ENCODE measurements at places on chromosomes 4 and X.

DNA sequence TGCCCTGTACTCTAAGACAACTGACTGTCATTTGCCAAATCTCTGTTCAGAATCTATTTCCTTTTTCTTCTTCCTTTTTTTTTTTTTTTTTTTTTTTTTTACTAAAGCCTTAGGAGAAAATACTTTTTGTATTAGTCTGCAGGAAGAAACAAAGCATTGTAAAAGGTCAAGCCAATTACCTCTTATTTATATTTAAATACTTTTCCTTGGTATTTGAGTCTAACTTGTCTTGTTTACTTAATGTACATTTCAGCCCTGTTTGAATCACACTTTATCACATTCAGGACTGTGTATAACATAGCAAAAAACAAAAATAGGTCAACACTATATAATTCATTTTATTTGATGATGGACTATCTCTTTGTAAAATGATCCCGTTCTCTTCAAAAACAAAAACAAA lies 262.2 kb downstream of the RPA4 start:
- no peak for DNase-seq

DNA sequence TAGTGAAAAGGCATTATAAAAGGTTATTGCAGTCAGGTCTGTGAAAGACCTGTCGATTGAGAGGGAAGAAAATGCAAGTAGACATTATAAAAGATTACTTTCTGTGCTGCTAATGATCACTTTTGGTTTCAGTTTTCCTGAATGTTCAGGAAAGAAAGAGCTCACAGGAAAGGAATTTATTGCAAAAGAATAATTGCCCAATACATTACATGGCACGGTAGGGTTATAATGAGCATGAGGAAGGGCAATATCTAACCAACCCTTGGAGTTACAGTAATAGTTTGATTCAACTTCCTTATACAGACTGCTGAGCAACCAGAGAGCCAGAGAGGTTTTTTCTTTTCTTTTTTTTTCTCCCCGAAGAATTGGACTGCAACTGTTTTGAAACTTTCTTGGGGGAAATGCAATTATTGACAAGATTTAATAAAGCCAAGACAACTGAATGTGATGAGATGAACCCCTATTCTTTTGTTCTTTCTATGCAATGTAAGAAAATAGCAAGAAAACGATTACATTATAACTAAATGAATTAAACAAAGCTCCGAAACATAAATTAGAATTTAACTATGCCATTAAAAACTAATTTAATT lies 247.0 kb downstream of the C4orf33 start:
- DNase-seq: no peak

DNA sequence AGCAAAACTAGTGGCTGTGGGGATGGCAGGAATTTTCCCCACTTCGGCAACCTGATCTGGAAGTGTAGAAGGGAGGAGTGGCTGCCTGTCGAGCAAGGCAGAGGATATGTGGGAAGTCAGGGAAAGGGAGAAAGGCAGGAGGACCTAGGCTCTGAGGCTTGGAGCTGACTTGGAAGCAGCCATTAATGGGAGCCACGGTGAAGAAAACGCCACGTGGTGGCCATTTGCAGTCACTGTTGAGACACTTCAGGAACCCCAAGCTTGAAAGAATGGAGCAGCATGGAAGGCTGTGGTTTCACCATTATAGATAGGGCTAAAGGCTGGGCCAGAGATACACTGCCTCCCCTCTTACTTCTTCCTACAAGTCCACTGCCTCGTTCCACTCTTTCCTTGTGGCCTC lies 41.8 kb upstream of the MAML3 start:
- DNase-seq: no peak

DNA sequence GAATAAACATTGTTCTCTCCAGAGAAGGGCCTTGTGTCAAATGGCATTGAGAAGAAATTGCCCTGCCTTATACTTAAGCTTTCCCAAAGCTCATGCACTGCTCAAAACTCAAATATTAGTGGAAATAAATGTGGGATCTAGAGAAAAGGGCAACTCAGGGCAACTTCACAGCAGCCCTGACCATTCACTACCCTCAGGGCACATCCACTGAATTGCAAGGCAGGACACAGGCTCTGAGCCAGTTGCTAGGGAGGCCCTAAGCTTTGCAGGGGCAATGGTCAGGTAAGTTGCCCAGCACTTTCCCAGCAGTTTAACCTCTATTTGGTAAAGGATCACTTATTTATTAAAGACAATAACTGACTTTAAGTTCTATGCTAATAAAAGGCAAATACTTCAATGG lies 255.3 kb upstream of the TEX13A start:
- DNase-seq: no peak

DNA sequence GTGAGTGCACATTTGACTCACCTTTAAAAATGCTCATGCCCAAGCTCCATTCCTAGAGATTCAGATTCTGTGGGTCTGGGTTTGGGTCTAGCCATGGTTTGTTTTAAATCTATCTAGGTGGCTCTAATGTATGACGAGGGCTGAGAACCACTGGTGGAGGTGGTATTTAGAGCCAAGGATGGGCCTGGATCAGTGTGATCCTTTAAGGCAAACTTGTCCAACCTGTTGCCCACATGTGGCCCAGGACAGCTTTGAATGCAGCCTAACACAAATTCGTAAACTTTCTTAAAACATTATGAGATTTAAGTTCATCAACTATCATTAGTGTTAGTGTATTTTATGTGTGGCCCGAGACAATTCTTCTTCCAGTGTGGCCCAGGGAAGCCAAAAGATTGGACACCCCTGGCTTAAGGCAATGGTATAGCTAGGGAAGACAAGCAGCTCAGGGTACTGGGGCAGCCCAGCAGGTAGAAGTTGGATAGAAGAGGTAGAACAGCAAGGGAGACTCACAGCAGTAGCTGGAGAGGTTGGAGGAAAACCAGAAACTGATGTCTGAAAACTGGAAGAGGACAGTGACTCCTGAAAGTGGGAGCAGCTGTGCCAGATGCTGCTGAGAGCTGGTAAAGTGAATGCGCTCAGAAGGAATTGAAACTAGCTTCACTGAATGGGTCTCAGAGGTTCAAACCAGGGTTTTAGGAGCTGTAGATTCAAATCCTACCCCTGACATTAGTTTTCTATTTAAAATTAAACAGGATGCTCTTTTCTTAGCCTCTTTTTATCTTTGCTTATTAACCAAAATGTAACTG lies 18.2 kb downstream of the ADD1 start:
- DNase-seq: no peak

DNA sequence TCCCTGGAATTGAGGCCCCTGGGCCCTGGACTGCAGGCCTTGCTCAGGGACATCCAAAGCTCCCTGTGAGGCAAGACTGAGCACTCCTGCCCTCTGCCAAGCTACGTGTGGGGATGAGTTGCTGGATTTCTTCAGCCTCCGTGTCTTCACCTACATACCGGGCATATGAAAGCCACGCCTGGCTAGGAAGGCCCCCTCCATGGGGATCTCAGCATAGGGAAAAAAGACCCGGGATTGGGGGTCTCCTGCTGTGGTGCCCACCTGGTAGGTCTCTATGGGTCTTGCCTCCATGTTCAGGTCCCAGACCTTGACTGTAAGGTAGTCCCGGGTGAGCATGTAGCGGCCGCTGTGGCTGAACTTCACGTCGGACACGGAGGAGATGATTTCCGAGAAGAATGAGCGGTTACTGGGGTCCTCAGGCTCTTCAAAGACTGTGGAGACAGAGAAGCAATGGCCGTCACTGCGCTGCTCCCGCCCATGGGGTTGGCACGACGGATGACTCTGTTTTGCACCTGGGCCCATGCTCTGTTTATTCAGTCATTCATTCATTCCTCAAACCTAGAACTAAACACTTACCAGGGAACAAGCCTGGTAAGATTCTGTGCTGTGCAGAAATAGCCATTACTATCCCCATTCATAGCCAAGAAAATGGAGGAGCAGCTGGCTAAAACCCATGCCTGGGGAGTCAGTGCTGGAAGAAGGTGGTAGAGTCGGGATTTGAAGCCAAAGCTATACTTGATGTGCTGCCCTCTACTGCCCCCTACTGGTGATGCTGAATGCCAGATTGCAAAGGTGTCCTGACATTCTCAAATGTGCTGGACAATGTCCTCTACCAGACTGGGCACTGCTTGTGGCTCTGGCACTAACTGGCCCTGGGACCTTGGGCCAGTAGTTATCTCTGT lies 63.9 kb downstream of the WFS1 start:
- DNase-seq: no peak

- DNase-seq: no peak
Observed at GRCh38 chr4:150863456-150863855, 151.6 kb downstream of the LRBA start.

DNA sequence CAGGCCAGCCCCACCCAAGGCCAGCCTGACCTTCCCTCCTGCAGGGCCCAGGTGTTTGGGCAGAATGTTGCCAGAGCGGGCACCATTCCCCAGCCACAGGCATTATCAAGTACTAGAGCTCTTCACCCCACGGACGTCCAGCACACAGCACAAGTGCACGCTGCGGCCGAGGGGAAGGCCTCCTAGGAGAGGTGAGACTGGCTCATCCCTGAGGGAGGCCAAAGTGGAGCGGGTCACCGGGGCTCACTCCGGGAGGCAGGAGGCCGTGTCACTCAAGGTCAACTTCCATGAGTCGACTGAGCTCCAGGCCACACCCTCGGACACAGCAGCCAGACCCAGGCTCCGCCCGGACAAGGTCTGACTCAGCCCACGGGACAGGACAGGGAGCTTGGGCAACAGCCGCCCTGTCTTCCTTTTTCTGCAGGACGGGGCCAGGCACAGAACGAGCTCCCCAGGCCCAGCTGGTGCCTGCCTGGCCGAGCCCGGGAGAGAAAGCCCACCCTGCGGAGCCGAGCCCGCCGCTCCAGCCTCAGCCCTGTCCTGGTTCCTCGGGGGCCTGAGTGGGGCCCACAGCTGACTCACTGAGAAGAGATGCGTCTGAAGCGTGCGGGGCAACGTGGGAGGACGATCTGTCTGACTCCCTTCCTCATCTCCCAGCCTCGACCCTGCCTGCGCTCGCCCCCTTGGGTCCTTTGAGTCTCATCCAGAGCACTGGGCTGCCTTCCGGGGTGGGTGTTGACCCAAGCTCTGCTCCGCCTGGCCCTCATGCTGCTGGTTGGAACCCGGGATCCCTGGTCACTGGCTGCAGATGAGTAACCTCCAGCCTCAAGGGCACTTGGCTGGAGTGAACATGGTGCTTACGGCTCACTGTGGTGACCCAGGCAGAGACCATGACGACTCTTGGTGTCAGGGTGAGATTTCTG lies 1.6 kb downstream of the SLC49A3 start:
- no peak for DNase-seq

DNA sequence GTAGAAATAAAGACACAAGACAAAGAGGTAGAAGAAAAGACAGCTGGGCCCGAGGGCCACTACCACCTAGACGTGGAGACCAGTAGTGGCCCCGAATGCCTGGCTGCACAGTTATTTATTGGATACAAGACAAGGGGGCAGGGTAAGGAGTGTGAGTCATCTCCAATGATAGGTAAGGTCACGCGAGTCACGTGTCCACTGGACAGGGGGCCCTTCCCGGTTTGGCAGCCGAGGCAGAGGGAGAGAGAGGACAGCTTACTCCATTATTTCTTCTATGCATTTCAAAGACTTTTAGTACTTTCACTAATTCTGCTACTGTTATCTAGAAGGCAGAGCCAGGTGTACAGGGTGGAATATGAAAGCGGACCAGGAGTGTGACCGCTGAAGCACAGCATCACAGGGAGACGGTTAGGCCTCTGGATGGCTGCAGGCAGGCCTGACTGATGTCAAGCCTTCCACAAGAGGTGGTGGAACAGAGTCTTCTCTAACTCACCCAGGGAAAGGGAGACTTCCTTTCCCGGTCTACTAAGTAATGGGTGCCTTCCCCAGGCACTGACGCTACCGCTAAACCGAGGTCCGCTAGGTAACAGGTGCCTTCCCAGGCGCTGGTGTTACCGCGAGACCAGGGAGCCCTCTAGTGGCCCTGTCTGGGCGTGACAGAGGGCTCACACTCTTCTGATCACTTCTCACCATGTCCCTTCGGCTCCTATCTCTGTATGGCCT lies 44.9 kb downstream of the ZBTB49 start:
- peak; percentile 47 for DNase-seq

DNA sequence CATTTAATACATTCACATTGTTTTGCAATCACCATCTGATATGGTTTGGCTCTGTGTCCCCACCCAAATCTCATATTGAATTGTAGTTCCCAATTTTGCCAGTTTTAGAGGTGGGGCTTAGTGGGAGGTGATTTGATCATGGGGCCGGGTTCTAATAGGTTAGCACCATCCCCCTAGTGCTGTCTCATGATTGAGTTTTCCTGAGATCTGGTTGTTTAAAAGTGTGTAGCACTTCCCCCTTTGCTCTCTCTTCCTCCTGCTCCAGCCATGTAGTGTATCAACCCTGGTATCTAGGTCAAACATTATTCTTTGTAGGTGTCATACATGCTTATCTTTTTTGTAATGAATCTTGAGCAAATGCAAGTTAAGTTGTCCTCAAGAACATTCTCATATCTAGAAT lies 83.3 kb upstream of the KIT start:
- no peak for DNase-seq

DNA sequence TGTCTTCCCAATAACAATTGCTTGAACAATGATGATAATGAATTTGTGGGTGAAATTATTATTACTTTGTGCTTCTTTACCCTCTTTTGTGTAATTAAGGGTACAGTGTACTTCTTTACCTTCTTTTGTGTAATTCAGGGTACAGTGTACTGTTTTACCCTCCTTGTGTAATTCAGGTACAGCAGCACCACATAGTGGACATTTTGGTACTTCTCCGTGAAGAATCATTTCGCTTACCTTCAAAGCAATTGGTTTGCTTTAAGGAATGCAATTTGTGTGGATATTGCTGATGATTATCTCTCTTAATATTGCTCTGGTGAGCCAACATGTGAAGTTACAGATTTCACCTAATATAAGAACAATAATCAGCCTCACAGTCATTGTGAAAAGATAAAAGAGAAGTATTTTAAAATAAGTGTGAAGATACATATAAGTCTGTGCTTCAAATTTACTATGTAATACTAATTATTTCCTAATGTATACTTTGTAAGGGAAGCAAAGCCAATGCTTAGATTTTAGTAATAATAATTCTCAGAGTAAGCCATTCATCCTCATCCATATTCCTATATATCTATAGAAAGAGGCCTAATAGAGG lies 27.2 kb upstream of the SEC24B start:
- no peak for DNase-seq
